Stimulated activated CD4-positive, alpha-beta T cell treated with anti-CD3 and anti-CD28 coated beads, Interleukin-1b, Interleukin-23, amount 100 ng/mL, for 1 hour (primary cell): ENCODE measurements at places on chromosomes 11 and 22.

- no peak for DNase-seq
These were observed 6.3 kb downstream of the SYT7 start for GRCh38 chr11:61574611-61575010.

DNA sequence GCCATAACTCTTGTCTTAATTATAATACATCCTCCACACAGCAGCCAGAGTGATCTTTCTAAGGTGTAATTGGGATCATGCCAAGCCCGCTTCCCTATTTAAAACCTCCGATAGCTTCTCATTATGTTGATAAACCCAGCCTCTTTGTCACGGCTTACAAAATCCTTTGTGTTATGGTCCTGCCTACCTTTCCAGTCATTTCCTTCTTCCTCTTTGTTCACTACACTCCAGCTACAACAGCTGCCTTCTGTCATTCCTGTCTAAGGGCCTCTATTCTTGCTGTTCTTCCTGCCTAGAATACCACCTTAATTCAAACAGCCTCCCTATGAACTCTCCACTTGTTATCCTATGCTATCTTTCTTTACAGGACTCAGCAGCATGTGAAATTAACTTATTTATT is 70.6 kb upstream of the CAPRIN1 start:
- no peak for DNase-seq

GRCh38 chr11:35365961-35366360 is 53.4 kb downstream of the SLC1A2 start:
- DNase-seq = no peak

DNA sequence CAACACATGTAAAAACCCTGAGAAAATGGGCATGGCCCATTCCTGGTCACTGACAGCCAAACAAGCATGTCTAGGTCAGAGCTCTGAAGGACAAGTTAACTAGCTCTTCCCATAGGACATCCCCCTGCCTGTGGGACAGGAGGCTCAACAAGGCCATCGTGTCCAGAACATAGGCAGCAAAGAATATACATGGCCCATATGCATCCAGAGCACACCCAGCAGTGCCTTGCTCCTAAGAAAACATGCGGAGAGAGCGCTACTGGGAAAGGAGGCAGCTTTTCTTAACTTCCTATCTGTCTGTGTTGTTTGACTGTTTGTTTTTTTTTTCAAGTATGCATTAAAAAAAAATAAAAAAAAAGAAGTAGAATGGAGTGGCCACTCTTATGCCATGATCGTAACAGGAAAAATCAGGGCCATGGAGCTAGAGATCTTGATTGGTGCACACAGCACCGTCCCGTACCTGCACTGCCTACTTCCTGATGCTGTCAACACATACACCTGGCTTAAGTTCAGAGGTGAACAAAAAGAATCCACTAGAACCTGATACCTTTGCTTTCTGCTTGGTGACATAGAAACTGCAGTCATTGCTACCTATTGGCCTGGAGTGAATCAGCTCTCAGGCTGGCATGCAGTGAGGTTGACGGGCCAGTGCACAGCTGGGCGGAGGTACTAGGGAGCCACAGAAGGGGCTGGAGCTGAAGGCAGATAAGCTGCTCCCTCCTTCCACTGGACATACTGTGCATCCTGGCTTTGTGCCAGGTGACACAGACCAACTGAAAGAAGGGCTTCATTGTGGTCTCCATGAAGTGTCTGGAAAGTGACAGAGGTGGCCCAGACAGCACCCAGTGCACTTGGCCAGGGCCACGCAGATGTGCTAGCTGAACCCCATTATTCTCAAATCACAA is 11.9 kb downstream of the UFD1 start:
- no peak for DNase-seq

GRCh38 chr11:67033661-67034166 is 10.8 kb downstream of the SYT12 start:
- no peak for DNase-seq

DNA sequence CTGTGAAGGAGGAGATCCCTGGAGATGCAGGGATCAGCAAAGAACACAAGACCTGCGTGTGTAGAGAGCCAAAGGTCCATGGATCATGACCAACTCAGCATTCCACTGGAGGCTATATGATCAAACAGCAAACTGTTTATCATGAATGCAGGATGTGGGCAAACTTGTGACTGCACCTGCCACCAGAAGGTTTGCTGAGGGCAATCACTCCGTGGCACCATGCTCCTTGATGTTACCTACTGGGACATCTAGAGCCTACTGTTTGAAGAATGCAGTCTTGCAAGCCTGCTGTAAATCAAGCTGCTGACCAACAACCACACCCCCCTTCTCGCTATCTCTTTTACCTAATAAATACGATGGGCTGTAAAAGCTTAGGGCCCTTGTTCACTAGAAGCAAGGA is 9.7 kb downstream of the SCGB1D2 start:
- no peak for DNase-seq

DNA sequence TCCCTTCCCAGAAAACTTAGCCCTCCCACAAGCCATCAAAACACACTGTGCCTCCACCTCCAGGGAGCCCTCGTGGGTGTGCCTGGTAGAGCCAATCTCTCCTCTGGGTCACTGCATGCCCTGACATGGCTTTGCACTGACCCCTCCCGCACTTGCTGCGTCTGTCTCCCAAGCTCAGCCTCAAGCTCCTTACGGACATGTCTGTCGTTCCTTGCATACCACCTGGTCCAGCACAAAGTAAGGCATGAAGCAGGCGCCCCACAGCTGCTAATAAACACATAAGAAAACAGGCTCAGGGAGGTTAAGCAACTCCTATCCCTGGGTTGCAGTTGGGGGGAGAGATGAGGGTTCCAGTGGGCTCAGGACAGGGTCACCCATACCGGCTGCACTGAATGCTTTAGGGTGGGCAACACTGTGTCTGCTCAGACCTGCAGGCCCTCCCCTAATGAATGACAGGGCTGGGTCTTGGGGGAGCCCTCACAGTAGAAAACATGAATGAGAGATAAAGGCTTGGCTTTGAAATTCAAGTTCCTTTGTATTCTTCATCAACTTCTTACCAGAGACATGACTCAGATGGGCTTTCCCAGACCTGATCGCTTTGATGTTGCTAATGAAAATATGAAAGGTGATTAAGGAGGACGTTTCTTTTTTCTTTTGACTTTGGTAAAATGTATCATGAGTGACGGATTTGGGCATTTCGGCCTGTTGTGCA is 38.0 kb downstream of the PHF21B start:
- no peak for DNase-seq

DNA sequence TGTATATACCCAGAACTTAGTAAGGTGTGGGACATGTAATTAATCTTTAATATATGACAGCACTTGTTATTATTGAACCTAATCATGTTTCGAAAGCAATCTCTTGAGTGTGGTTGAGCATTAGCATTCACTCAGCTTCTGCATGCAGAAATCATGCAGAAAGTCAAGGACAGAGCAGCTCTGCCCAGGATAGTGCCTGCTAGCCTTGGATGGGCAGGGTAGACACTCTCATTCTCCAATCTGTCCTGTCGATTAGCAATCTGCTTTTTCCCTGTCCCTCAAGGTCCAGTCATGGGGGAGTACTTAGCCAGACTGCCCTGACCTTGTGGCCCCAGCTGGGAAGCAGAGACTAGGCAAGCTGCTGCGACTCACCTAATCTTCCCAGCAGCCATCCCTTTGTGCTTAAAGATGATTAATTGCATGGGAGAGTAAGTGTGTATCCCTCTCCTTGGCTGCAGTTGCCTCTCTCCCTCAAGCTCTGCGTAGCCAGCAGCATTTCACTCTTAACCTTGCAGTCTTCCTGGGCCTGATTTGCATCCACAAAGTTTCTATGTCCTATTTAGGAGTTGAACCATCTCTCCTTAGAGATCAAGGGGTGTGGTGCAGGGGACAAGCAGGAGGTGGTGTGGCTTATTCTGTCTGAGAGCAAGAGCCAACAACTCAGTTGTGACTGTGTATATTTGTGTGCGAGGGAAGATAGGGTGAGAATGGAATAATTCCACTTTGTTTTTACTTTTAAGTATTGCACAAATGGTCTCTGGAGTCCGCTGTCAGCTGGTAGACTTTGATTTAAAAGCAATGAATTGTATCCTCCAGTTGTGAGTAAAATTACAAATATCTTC is 101.4 kb downstream of the FDX1 start:
- DNase-seq = no peak
